ENCODE measurements at places on chromosomes 2 and 18.

DNA sequence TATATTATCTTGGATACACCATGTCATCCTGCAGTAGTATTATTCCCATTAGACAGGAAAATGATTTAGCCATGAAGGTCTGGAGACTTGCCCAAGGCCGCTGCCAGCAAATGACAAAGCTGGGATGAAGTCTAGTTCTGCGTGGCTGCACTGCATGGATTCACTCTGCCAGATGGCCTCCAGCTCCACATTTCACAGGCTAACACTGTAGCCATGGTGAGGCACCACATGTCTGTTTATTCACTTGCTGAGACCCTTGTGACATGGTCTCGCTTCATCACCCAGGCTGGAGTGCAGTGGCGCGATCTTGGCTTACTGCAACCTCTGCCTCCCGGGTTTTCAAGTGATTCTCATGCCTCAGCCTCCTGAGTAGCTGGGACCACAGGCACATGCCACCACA lies 31.5 kb upstream of the SCG2 start:
- no peak for DNase-seq

DNA sequence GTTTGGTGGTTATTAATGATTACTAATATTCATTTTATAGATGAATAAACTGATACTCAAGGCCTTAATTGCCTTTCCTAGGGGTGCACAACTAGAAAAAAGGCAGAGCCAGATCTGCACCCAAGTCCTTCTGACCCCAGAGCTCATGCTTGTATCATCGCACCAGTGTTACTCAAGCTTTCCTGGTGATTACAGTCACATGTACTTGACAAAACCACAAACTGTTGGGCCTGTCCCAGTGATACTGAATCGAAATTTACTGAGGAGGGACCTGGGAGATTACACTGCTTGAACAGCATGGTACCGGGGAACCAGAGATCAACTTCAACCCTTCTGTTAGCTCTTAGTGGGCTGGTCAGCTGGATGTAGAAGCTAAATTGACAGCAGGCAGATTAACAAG lies 33.7 kb downstream of the FASTKD2 start:
- DNase-seq, result no peak

- DNase-seq, result no peak
Measured at GRCh38 chr2:27730980-27731691, 40.4 kb upstream of the MRPL33 start.

GRCh38 chr2:195406886-195407603 lies 250.0 kb upstream of the SLC39A10 start:
- no peak for DNase-seq

GRCh38 chr2:212864186-212864585 lies 287.2 kb downstream of the IKZF2 start:
- DNase-seq, result no peak

- DNase-seq, result no peak
Measured at GRCh38 chr2:127373362-127374083, 14.3 kb downstream of the MAP3K2 start.

DNA sequence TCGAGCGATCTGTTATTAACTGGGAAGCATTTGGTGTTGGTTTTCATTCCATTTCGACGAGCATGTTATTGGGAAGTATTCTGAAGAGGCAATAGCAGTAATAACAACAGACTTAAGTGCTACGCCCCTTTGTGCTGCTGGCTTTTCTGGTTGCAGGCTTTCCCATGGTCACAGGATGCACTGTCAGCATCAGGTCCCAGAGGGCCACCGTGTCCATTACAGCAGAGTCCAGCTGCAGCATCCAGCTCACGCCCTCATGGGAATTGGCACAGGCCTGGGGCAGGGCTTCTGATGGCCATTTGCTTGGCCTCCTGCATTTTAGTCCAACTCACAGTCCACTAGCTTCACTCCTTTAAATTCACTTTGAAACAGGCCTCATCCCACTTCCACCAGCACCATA lies 44.4 kb downstream of the BCL2L11 start:
- DNase-seq, result no peak

GRCh38 chr18:21004726-21005125 lies 106.9 kb downstream of the ROCK1 start:
- DNase-seq, result no peak

- DNase-seq, result no peak
Measured at GRCh38 chr2:42932271-42933151, 140.1 kb upstream of the HAAO start.

DNA sequence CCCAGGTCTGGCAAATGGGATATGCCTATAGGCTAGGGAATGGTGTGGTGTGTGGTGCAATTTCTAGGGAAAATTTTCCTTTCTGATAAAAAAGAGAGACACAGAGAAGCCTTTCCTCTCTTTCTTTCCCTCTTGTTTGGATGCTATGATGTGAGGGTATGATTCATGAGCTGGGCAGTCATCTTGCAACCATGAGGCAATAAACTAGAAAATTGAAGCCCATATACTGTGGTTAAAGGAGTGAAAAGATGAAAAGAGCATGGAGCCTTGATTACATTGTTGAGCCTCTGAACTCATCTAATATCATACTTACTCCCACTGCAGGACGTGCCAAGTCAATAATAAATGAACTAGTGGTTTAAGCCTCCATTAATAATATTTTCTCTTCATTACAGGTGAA lies 215.6 kb downstream of the HAUS1 start:
- DNase-seq, result no peak

- no peak for DNase-seq
Measured at GRCh38 chr2:177666408-177666807, 273.8 kb downstream of the AGPS start.

DNA sequence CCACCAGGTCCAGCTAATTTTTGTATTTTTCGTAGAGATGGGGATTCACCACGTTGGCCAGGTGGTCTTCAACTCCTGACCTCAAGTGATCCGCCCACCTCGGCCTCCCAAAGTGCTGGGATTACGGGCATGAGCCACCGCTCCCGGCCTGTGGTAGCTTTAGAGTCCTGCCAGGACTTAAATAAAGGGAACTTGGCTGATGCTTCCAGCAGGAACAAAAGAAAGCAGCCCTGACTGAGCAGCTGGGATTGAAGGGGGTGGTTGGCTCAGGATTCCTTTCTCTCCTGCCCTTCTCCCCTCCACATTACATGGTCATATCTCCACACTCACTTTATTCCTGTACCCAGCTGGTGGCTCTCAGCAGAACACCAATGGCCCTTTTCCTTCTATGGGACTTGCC lies 20.0 kb downstream of the EFHD1 start:
- no peak for DNase-seq

GRCh38 chr18:78693429-78693828 lies 286.2 kb upstream of the SALL3 start:
- no peak for DNase-seq

DNA sequence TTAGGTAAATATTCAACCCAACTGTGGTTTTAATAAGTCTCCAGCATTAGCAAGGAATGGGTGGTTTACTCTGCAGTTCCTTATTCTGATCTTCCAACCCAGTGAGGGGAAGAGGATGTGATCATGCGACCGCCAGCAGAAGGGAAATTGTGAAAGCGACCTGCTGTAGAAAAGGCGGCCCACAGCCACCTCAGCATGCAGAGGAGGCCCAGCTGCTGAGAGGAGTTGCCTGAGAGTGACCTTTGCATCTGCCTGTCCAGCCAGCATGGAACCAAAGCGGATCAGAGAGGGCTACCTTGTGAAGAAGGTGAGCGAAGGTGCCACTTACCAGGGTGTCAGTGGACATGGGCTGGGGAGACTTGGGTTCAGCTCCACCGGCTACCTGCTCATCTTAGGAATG lies at the start of gene PLEK:
PLEK (plus strand) TSS at position 196 of the 400 bp plus-strand sequence; CDS start at position 266, 70 bp downstream.
- no peak for DNase-seq

- no peak for DNase-seq
Measured at GRCh38 chr2:213017404-213017803, 134.0 kb downstream of the IKZF2 start.

DNA sequence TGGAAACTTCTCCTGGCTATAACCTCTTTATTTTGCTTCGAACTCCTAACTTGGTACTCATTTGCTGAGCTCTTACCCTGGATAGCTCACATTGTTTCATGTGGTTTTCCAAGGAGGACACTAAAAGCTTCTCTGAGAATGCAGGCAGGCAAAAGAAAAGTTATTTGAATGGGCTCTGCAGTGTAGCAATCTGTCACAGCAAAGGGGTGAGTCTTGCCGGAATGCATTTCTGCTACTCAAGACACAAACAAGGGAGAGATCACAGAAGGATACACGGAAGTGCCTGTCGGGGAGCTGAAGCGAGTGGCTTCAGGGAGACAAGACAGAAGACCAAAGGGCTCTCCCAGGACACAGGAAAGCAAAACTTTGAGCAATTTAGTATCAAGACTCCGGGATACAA lies 265.4 kb downstream of the SS18 start:
- no peak for DNase-seq

- no peak for DNase-seq
Measured at GRCh38 chr2:95342556-95343320, 45.6 kb downstream of the KCNIP3 start.

DNA sequence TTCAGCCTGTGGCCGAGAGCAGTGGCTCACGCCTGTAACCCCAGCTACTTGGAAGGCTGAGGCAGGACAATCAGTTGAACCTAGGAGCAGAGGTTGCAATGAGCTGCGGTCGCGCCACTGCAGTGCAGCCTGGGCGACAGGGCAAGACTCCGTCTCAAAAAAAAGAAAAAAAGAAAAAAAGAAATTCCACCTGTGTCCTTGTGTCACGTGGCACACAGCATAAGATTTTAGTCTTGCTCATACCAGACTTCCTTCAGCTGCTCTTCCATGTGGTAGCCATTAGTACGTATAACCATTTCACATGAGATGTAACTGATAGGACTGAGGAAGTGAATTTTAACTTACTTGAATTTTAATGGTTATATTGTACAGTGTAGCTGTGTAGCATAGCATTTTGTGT lies 4.0 kb downstream of the NOP58 start:
- no peak for DNase-seq

GRCh38 chr18:62455222-62455621 lies 67.6 kb upstream of the ZCCHC2 start:
- DNase-seq, result no peak

DNA sequence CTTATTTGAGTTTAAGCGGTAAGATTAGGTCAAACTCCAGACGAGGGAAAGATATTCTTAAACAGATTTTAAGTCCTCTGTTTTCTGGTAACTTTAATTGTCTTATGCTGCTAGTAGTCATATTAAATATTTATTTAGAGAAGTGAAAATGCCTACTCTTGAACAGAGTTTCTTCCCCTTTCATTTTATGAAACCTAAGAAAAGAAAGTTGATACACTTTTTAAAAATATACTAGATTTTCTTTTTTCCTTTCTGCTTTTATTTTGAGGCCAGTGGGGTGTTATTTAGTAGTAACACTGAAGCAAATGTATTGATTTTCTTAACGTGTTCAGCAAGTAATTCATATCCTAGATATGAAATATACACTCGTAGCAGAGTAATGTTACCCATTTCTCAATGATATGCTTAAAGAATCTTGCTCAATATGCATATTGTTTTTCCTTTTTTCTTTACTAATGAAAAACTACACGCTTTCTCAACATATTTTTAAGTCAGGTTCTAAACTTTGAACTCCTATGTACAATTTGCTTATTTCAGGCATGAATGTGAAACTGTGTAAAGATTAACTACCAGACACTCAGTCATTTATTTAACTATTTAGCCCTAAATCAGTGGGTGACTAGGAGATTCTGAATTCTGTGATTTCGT lies 691 bp downstream of the KYNU start:
- no peak for DNase-seq

DNA sequence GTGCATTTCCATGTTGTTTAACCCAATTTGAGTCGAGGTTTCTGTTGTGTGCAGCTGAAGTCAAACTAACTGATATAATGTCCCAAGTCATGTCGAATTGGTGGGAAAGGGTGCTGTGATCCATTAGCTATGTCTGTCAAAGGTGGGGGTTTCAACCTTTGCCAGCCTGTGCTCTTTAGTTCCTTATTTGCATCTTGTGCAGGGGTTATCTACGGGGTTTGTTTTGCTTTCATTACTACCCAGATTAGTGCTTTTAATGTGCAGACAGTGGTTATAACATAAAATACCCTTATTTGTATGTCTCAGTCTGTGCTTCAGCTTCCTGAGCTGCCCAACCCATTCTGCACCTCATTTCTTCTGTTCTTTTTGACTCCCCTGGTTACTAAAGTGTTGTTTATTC lies 271.9 kb upstream of the CXCR4 start:
- DNase-seq, result no peak

- no peak for DNase-seq
Measured at GRCh38 chr2:100683231-100683630, 120.4 kb downstream of the PDCL3 start.

DNA sequence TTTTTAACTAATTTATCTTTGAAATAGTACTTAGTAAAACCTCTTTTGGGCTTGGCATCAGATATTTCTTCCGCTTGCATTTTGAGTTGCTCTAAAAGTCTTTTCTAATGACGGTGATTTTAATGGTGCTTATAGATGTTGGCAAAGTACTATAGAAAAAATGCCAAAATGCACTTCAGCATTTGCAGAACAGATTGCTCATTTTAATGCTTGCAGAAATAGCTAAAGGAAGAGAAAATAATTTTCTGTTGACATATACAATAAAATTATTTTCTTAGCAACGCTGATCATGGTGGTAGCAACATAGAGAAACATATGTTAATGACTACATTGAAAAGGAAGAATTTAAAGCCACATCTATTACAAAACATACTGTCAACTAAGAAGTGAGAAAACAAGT lies 170.7 kb downstream of the STK39 start:
- DNase-seq, result no peak

DNA sequence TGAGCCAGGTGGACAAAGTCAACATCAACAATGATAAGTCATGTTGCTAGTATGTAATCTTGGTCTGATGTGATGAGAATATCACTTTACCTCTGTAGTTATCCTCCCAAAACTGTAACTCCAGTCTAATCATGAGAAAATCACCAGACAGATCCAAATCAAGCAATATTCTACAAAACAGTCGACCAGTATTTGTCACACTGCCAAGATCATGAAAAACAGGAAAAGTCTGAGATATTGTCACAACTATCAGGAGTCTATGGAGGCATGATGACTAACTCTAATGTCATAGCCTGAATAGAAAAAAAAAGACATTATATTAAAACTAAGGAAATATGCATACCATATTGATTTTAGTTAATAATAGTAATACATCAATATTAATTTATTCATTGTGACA lies 1883.3 kb upstream of the CELF4 start:
- no peak for DNase-seq

DNA sequence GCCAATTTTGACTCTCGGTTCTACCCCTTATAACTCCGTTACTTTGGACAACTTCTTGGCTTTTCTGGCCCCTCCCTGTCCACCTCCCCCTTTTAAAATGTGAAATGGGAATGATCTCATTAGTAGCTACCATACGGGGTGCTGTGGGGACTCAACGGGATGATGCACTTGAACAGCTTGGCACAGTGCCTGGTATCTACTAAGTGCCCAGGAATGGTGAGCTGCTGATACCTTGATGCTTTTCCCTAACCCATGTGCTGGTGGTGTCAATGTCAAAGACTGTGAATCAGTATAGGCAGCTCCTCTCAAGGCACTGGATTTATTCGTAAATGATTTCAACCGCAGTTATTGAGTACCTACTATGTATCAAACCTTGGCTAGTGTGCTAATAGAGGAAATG lies 204.2 kb downstream of the LOXHD1 start:
- no peak for DNase-seq

DNA sequence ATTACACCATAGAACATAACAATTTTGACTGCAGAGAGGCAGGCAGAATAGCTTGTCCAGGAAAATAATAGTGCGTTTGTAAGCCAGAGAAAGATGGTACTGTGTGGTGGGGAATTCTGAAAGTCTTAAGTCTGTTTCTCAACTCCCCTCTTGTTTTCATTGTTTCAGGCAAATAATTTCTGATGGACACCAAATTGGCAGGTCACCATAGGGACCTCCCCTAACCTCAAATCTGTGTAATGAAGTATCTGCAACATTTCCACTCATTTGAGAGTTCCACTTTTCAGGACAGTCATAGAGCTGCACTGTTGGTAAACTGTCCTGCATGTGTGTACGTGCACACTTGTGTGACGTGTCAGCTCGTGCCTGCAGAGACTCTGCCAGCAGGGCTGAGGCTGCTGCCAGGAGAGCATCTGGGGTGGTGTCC lies 195.6 kb downstream of the AGAP1 start:
- DNase-seq, result no peak
